ENCODE measurements at places on chromosomes 3 and 15. TPM values are rescaled to one million over a fixed set of nuclear protein-coding genes. Genes with fewer than 3 reads are reported as not detected.

AADACL2 gene
- total RNA-seq = not detected

CASR gene
- not detected for total RNA-seq

KLHL40 gene
- total RNA-seq = not detected

IQCF5 gene
- total RNA-seq = not detected

DPPA2 gene
- not detected for total RNA-seq

FOXL2NB gene
- total RNA-seq = 1.4 TPM

TOPBP1 gene
- 22.8 TPM for total RNA-seq

ACKR4 gene
- total RNA-seq = not detected

TMEM45A gene
- total RNA-seq = 2.6 TPM

CSTA gene
- 0.43 TPM for total RNA-seq

PPARG gene
- total RNA-seq = 42.5 TPM

PRSS50 gene
- total RNA-seq = not detected

SLC22A13 gene
- not detected for total RNA-seq

TUBGCP4 gene
- 4.7 TPM for total RNA-seq

CLRN1 gene
- not detected for total RNA-seq
